ENCODE measurements at places on chromosomes 5 and 9. TPM values are rescaled to one million over a fixed set of nuclear protein-coding genes. Genes with fewer than 3 reads are reported as not detected.

- DNase-seq: no peak
Observed at GRCh38 chr5:124007675-124008398, 495.9 kb downstream of the CSNK1G3 start.

GRCh38 chr5:35416217-35416988 is 186.1 kb upstream of the PRLR start:
- DNase-seq: no peak

GRCh38 chr5:151890299-151890698 is 34.4 kb downstream of the GLRA1 start:
- no peak for DNase-seq

DNA sequence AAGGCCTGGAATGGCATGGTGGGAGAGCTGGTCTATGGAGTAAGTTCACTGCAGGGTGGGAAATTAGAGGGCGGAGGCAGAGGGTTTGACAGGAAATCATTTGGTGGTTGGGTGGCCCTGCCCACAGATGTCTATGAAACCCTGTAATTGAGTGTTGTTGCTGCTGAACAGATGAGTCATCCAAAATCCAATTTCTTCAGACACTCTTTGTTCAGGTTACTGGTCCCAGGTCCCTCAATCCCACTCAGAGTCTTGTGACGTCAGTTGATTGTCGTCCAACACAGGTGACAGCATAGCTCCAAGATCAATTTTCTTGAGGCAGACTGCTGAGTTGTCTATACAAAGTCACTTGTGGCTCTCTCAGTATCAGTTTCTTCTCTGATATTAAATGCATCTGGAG is 208.6 kb downstream of the GRIA1 start:
- DNase-seq: no peak

YIPF5 gene
- 45.7 TPM for total RNA-seq

- no peak for DNase-seq
Observed at GRCh38 chr5:171614971-171615653, 170.5 kb upstream of the SMIM23 start.

- DNase-seq: peak; percentile 28
Observed at GRCh38 chr9:129697656-129698253, 32.3 kb downstream of the PRRX2 start.

- no peak for DNase-seq
Observed at GRCh38 chr5:141260458-141261237, 15.5 kb downstream of the PCDHB15 start.

GRCh38 chr5:176818391-176819098 is 8.2 kb downstream of the UNC5A start:
- no peak for DNase-seq

GRCh38 chr5:137218896-137219295 is 280.2 kb downstream of the SPOCK1 start:
- DNase-seq: no peak

DNA sequence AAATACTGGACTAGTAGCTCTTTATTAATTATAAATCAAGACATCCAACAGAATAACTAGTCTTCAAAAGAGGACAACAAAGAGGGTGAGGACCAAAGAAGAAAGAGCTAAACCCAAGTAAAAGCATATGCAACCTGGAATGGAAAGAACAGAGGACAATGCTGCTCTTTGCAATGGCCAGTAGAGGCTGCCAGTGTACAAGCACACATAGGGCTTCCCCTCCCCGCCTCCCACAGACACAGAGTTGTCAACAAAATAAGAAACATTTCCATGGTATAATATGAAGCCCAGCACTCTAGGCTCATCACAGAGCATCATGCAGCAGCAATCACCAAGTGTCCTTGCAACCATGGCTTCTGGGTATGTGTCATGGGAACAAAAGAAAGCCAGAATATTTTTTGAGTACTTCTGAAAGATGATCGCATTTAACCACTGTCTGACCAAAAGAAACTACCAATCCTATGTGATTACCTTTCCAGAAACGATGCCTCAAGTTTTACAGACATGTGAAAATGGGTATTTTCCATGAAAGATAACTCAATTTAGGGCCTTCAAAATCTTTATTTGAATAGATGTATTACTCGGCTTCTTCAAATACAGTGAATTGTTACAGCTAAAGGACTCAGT is 58.1 kb downstream of the RFX3 start:
- DNase-seq: no peak

DNA sequence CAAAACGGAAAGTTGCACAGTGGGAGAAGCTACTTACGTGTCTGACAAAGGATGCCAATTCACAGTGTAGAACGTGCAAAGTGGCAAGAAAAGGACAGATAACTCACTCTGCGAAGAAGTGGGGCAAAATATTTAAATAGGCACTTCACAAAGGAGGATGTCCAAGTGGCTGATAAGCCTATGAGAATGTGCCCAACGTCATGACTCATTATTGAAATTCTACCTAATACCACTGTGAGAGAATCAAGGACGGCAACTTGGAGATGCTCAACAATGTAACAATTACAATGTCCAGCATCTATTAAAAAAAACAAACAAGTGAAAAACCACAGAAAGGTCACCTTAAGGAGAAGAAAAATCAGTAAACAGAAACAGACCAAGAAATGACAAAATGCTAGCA is 59.0 kb downstream of the NACC2 start:
- no peak for DNase-seq

SLC2A8 gene
- total RNA-seq: 18.0 TPM

DNA sequence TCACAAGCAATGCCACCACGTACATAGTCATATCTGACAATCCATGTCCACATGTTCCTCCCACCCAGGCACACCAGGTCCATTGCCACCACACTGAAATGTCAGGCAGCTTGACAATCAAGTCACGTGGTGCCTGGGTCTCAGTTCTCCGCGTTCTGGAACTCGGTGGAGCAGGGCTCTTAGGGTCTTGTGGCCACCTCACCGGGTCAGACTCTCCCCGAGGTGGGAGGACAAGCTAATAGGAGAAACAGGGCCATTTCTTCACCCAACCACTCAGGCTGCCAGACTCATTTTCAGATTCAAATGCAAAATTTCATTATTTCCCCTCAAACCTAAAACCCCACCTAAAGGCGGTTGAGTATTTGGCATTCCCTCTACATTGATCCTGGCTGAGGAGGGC is 200.5 kb upstream of the GAS1 start:
- DNase-seq: no peak

MYORG gene
- 9.3 TPM for total RNA-seq

DNA sequence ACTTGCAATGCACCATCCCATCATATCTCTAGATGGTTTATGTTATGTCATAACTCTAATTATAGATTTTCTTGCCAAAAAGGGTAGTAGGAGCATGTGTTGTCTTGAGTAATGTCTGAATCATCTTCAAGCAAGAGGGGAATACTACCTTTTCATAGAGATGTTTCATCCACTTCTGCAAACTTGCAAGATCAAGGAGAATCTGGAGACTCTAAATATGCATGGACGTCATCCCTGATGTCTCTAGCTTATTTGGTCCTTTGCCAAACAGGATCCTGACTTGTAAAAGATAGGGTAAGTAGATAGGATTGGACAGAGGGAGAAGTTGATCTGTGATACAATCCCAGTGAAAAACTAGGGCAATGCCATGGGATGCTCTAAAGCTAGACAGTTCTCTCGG is 246.5 kb downstream of the DMRTA1 start:
- no peak for DNase-seq

DNA sequence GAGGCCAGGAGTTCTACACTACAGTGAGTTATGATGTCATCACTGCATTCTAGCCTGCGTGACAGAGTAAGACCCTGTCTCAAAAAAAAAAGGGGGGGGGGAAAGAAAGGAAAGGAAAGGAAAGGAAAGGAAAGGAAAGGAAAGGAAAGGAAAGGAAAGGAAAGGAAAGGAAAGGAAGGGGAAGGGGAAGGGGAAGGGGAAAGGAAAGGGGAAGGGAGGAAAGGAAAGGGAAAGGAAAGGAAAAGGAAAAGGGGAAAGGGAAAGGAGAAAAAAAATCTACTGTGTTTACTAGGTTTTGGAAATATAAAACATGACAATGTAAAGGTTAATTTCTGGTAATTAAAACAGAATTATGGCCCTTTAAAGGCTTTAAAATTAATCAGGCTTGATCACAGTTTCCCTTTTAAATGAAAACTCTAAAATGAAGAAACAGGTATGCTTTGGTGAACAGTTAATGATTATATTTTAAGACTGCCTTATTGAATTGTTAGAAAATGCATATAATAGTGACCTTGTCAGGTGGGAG is 131.9 kb upstream of the POU5F2 start:
- DNase-seq: no peak

RAD1 gene
- total RNA-seq: 19.1 TPM

DNA sequence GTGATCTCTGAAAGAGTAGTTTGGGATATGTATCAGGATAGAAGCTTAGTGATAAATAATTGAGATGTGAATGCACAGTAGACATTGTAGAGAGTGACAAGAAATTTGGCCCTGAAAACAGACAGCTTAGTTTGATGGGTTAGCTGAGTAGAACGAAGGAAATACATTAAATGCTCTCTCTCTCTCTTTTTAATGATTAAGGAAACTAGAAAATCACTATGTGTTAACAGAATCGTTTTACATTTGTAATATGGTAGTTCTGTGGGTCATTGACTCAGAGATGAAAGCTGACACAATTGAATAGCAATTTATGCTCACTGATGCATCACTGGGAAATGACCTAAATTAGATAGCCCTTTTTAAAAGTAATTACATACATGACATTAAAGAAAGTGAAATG is 739.8 kb upstream of the PTPRD start:
- no peak for DNase-seq

DNA sequence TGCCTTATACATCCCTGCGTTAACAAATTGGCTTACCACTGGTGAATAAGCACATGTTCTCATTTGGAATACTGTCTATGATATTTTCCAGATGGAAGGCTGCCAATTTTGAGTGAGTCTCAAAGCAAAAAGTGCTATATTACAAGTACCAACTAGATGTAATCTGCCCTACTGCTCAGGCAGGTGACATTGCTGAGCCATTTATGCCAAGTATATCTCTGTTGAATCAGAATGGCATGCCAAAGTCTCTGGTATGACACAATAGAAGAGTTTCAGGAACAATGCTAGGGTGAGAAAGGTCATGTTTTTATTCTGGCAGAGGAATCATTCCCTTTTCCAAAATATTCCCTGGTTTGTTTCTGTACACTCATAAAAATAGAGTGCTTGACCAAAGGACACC is 356.5 kb downstream of the CDH9 start:
- no peak for DNase-seq

Data from omental fat pad (tissue), 4 donors.